Epithelial cell of umbilical artery (primary cell): ENCODE measurements at places on chromosomes 16 and 17. TPM values are rescaled to one million over a fixed set of nuclear protein-coding genes. Genes with fewer than 3 reads are reported as not detected.

Gene ATP1B2
- not detected in 2 replicates for total RNA-seq

Gene KRTAP9-9
- total RNA-seq: not detected in 2 replicates

Gene TMEM92
- not detected in 2 replicates for total RNA-seq

Gene PRCD
- not detected in 2 replicates for total RNA-seq

Gene RNF227
- 0.65 and 0.76 TPM in 2 replicates for total RNA-seq

Gene TM4SF5
- total RNA-seq: not detected in 2 replicates

Gene ITPRIPL2
- 33.9 and 43.2 TPM in 2 replicates for total RNA-seq
